ENCODE measurements at places on chromosomes 12 and 14.
A peak's percentile ranks its signal among the peaks of the same experiment; 100 is the strongest.

DNA sequence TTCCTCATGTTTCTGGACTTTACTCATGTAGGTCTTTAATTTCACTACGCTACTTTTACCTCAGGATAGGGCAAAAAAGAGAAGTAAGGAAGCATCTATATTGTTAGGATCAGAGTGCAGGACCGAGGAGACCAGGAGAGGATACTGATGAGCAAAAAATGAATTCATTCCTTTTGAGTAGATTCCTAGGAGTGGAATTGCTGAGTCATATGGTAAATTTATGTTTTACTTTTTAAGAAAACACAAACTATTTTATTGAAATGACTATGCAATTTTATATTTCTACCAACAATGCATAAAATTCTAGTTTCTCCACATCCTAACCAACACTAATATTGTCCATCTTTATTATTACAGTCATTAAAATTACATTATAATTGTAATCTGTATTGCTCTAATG, 50.8 kb upstream of the GARIN6 start:
- no peak for DNase-seq

- DNase-seq = no peak
Observed at GRCh38 chr12:12534975-12535374, 27.7 kb downstream of the DUSP16 start.

DNA sequence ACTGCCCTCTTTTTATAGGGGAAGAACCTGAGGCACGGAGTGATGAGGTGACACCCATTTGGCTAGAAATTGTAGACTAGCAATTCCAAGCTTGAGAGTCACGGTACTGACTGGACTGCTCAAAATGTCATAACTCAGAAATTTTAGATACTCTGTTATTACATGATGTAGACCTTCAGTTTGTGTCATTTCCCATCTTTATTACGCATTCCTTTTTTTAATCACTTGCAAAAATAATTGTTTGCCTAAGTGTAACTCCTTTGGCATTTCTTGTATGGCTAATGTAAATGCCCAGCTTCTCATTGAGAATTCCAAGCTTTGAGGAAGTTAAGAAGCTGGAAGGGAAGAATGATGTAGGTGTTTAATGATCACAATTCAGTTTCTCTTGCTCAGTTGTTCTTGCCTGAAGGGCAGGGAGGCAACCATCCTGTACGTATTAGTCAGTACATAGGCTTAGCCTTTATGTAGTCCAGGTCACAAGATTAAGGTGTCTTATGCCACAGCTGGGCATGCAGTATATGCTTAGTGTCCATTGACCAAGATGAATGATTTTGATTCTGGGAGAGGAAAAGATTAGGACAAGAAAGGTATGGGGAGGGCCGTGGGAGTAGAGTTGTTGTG, 68.2 kb upstream of the EVL start:
- no peak for DNase-seq

- peak; percentile 49 for DNase-seq
Observed at GRCh38 chr14:62162998-62163589, 400.9 kb downstream of the SNAPC1 start.

- DNase-seq = no peak
Observed at GRCh38 chr12:120432772-120433525, 5.0 kb upstream of the COX6A1 start.

- no peak for DNase-seq
Observed at GRCh38 chr12:70177631-70178030, 65.6 kb upstream of the CNOT2 start.

GRCh38 chr12:52224151-52224550, 8.9 kb upstream of the KRT7 start:
- no peak for DNase-seq

GRCh38 chr12:82870771-82871377, 184.2 kb downstream of the TMTC2 start:
- DNase-seq = peak; percentile 1

DNA sequence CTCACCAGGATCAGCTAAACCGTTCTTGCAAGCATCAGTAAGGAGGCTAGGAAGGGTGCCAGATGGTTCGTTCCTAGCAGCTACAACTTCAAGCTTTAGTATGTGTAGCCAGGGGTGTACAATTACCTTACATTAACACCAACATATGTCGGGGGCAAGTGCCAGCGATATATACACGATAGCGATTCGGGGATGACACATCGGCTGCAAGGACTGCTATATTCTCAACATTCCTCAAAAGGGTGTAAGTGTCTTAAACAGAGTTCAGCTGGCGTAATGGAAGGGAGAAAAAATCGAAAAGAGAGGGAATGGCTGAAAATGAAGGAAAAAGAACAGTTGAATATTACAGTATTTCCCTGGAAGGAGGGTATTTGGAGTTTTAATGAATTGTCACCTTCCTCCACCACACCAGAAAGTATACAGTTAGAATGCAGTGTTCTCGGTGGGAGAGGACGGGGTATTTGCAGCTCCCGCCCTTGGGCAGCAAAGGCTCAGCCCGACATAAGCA, 545 bp downstream of the LIMA1 start:
- DNase-seq = peak; percentile 24

GRCh38 chr14:75821831-75822521, 159.8 kb downstream of the TGFB3 start:
- DNase-seq = no peak

- DNase-seq = no peak
Observed at GRCh38 chr12:2013527-2014223, 9.4 kb upstream of the DCP1B start.

GRCh38 chr12:87529413-87529812, 499.8 kb downstream of the C12orf50 start:
- DNase-seq = no peak

Measured in hematopoietic multipotent progenitor cell treated with erythropoietin and hydrocortisone succinate and interleukin-3 and kit ligand, for 8 days (in vitro differentiated cells).